ENCODE measurements at places on chromosomes 5 and 9.
A peak's percentile ranks its signal among the peaks of the same experiment; 100 is the strongest.

DNA sequence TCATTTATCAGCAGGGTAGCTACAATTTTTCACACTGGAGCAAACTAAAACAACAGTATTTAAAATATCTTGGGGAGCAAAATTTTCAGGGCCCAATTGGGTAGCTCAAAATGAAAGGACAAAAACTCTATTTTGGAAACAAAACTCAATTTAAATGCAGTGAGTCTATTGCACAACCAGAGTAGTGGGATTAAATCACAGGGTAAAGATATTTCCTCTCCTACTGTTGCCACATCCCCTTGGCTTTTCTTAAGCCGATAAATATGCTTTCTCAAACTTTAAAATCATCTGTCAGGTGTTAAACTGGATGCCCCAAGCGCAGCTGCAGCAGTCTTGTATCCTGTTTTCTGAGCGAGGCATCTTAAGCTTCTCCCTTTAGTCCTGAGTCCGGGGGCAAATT lies 1474.3 kb upstream of the CDH9 start:
- DNase-seq, result no peak

- no peak for DNase-seq
These were observed 3.4 kb downstream of the G3BP1 start for GRCh38 chr5:151775025-151775606.

GRCh38 chr9:124239249-124240073 lies 18.3 kb upstream of the NEK6 start:
- DNase-seq, result no peak

DNA sequence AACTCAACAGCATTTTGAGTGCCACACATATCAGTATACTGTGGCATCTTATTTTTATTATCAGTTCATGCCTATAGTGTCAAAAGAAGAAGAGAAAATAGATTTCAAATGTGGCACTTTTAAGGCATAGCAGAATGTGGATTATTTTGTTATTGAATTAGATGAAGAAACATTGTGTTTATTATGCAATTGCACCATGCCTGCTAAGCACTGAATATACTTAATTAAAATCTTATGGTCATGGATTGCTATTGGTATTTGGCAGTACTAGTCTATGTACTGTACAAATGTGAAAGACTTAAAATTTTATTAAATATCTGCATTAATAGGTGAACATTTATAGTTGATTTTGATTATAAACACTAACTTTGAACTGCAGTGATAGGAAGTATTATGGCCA lies 128.8 kb downstream of the FER start:
- no peak for DNase-seq

- no peak for DNase-seq
These were observed 8.9 kb downstream of the DAB2IP start for GRCh38 chr9:121660367-121660766.

DNA sequence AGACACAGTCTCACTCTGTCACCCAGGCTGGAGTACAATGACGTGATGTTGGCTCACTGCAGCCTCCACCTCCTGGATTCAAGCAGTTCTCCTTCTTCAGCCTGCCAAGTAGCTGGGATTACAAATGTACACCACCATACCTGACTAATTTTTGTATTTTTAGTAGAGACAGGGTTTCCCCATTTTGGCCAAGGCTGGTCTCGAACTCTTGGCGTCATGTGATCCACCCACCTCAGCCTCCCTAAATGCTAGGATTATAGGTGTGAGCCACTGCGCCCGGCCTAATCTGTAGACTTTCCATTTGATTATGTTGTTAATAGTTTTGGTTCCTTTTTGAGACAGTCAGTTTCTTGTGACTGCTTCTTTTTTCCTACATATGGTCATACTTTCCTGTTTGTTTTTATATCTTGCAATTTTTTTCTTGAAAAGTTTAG lies 31.0 kb downstream of the MTREX start:
- DNase-seq, result peak; percentile 78

GRCh38 chr5:51345106-51345505 lies 38.1 kb upstream of the ISL1 start:
- no peak for DNase-seq

DNA sequence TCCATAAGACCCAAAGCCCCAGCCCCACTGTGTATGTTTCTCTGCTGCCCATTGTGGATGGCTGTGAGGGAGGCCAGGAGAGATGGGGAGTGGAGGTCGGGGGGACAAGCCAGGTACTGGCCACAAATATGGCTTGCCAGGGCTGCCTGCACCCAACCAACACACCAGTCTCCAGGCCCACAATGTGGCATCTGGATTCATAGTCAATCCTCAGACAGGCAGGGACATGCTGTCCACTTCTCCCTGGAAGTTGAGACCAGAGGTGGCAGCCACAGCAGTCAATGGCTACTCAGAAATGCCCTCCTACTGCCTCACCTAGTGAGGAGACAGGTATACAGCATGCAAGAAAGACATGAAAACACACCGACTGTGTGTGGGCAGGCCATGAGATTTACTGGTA lies 61.2 kb upstream of the SLC25A51 start:
- no peak for DNase-seq
